ENCODE measurements at places on chromosomes 7 and 10. TPM values are rescaled to one million over a fixed set of nuclear protein-coding genes. Genes with fewer than 3 reads are reported as not detected.

The PLXNA4 gene
- polyA plus RNA-seq, result 0.05 TPM

The ZP3 gene
- polyA plus RNA-seq, result 0.63 TPM

The PPP1R3A gene
- not detected for polyA plus RNA-seq

The LRRC17 gene
- polyA plus RNA-seq, result 964 TPM

The IFIT1B gene
- polyA plus RNA-seq, result not detected

The CDK14 gene
- 28.4 TPM for polyA plus RNA-seq

The RBP3 gene
- polyA plus RNA-seq, result not detected

The GNG11 gene
- 13.8 TPM for polyA plus RNA-seq

The DRGX gene
- not detected for polyA plus RNA-seq

The LBX1 gene
- polyA plus RNA-seq, result not detected

The ECHS1 gene
- 60.9 TPM for polyA plus RNA-seq

The CPN1 gene
- not detected for polyA plus RNA-seq

The KIAA1217 gene
- polyA plus RNA-seq, result 6.6 TPM

All from AG04450 (cell line).